CD4-positive, alpha-beta T cell treated with Interleukin-4 for 4 hours (primary cell): ENCODE measurements at places on chromosomes 3 and 15.

GRCh38 chr15:88204584-88204983 is 52.0 kb downstream of the NTRK3 start:
- DNase-seq = no peak

DNA sequence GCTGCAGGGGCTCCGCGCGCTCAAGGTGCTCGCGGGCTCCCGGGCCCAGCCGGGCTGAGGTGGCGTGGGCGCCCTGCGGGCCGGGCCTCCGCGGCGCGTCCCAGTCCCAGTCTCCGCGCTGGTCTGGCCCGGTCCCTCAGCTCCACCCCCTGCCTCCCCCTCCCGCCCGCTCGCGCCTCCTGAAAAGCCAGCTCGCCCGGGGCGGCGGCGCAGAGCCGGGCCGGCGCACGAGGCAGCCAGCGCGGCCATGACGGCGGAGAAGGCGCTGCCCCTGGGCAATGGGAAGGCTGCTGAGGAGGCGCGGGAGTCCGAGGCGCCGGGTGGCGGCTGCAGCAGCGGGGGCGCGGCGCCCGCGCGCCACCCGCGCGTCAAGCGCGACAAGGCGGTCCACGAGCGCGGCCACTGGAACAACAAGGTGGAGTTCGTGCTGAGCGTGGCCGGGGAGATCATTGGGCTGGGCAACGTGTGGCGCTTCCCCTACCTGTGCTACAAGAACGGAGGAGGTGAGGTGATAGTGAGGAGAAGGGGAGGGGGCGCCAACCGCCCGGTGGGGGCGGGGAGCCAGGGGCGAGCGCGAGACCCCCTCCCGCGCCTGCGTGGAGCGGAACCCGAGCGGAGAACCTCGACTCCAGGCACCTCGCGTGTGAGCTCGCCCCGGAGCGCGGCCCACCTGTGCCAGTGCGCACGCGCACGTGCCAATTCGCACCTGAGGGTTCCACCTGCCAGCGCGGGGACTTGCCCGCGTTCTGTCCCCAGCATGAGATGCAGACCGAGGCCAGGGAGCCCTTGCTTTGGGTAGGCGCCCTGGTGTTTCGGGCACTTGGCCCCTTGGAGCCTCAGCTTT is at the start of gene SLC6A11:
TSS of gene SLC6A11 (plus strand) at position 210 of the 844 bp plus-strand sequence. CDS start at position 248, 38 bp downstream.
- no peak for DNase-seq

- no peak for DNase-seq
These were observed 313.4 kb upstream of the SATB1 start for GRCh38 chr3:18738393-18739098.

GRCh38 chr15:65083262-65083701 is 6.7 kb downstream of the KBTBD13 start:
- no peak for DNase-seq

GRCh38 chr15:35308802-35309201 is 223.7 kb upstream of the NANOGP8 start:
- DNase-seq = no peak

DNA sequence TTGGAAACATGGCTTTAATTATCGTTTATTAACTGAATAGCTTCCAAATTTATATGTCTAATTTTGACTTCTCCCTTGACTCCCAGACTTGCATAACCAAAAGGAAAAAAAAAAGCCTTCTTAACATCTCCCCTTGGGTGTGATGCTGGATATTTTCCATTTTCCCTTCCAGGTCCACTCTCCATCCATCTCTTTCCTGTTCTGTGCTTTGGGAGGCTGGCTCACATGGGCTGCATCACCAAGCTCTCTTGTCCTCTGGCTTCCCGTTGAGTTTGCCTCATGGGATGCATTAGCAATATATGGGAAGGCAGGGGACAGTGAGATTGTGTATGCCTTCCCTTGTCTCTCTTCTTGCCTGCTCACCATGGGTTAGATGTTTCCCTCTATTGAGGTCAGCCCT is 77.8 kb upstream of the FAM98B start:
- no peak for DNase-seq

- DNase-seq = no peak
These were observed 65.0 kb downstream of the CCNL1 start for GRCh38 chr3:157094751-157095480.

GRCh38 chr15:101391981-101392640 is 97.1 kb upstream of the SNRPA1 start:
- DNase-seq = no peak

- no peak for DNase-seq
These were observed 60.2 kb downstream of the ABTB1 start for GRCh38 chr3:127732879-127733350.

DNA sequence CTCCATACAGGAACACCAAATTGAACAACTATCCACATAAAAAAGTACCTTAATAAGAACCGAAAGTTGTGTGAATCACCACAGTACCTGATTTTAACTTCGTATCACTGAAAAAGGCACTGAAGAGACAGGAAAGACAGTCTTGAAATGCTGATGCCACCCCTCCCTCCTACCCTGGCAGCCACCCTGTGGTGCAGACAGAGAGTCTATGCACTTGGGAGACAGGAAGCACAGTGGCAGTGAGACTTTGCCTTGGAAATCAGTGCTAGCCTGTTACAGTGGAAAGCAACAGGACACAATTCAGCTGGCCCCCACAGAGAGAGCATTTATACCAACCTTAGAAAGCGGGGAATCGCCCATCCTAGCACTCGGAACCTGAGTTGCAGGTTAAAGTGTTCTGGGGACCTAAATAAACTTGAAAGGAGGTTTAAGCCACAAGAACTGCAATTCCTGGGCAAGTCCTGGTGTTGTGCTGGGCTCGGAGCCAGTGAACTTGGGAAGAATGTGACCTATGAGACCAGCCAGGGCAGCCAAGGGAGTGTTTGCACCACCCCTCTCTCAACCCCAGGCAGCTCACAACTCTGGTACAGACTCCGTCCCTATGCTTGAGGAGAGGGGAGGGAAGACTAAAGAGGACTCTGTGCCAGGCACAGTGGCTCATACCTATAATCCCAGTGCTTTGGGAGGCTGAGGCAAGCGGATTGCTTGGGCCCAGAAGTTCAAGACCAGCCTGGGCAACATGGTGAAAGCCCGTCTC is 240.1 kb downstream of the ISL2 start:
- DNase-seq = no peak

DNA sequence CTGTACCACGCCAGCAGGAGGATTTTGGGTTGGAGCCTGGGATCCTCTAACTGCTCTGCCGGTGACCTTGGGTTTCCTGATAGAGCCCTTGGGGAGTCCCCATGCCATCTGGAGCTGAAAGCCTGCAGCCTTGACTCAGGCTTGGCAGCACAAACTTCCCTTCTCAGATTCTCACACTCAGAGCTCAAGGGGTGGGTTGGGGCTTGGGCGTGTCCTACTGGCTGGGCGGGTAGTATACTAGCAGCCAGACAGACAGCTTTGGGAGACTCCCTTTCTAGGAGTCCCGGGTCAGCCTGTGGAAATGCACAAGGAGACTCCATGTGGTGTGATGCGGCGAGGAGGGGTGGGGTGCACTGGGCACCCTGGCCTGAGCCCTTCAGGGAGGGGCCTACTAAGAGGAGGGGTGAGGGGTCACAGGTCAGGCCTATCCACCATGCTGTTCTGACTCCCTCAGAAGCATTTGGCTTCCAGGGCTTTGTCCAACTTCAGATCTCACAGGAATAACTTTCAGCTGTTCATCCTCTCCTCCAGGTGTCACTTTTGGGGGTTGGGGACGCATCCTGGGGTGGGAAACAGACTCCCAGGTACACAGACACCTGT is 21.6 kb upstream of the PLXNA1 start:
- no peak for DNase-seq

- DNase-seq = no peak
These were observed 39.5 kb upstream of the NSMCE3 start for GRCh38 chr15:29309139-29309538.

- no peak for DNase-seq
These were observed 43.4 kb downstream of the FAM174B start for GRCh38 chr15:92611995-92612745.

DNA sequence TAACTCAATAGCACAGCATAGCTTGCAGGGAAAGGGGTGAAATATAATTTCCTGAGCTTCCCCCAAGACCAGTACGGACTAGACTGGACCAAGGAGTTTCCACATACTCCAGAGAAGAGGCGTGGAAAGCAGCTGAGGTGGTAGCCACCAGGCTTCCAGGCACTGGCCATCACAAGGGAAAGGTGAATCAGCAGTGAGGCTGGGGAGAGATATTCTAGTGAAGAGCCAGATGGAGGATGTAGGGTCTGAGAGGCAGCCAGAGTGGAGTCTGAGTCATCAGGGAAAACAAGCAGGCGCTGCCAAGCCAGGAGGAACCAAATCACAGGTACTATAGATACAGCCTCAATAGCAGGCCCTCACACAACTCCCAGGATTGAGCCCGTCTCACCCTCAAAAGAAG is 9.6 kb upstream of the RASA2 start:
- no peak for DNase-seq

- no peak for DNase-seq
These were observed 51.1 kb upstream of the POMGNT2 start for GRCh38 chr3:43156812-43157455.

DNA sequence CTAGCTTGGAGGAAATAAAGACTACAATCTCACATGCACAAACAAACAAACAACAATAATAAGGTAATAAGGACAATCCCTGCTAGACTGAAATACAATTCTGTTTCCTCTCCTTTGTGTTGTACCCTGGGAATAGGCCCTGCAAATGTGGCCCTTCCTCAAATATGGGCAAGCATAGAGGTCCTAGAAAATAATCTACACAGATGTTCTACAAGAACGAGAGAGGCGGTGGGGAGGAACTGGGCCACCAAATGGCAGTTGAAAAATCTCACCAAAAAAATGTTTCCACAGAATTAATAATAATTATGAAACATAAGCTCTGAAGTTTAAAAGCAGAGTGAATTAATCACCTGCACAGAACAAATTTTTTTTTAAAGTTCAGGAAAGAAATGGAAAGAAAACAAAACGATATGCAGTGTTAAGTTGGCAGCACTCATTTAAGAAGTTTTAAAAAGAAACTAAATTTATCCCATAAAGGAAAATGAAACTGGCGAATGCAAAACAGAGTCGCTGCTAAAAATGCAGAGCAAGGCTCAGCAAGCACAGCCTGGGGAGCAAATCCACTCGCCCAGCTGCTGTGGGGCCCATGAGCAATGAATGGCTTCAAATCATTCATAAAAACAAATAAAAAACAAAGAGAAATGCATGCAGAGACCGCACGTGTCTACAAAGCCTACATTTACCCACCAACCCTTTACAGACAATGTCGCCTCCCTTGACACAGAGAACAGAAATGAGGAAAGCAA is 475.4 kb downstream of the OCA2 start:
- no peak for DNase-seq

DNA sequence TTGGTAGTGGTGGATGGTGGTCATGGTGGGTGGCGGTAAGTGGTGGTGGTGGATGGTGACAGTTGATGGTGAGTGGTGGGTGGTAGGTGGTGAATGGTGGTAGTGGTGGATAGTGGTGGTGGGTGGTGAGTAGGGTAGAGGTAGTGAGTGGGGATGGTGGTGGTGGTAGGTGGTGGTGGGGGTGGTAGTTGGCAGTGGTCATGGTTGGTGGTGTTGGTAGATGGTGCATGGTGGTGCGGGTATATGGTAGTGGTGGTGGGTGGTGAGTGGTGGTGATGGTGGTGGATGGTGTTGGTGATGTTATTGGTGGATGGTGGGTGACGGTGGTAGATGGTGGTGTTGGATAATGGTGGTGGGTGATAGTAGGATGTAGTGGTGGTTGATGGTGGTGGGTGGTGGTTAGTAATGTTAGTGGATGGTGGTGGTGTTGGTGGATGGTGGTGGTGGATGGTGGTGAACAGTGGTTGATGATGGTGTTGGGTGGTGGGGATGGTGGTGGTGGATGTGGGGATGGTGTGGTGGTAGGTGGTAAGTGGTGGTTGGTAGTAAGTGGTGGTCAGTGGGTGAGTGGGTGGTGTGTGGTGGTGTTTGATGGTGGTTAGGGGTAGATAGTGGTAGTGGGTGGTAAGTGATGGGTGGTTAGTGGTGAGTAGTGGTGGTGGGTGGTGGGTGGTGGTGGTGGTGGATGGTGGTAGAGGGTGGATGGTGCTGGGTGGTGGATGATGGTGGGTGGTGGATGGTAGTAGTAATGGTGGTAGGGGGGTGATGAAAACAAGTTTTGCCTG is 16.7 kb upstream of the RIOX2 start:
- no peak for DNase-seq

DNA sequence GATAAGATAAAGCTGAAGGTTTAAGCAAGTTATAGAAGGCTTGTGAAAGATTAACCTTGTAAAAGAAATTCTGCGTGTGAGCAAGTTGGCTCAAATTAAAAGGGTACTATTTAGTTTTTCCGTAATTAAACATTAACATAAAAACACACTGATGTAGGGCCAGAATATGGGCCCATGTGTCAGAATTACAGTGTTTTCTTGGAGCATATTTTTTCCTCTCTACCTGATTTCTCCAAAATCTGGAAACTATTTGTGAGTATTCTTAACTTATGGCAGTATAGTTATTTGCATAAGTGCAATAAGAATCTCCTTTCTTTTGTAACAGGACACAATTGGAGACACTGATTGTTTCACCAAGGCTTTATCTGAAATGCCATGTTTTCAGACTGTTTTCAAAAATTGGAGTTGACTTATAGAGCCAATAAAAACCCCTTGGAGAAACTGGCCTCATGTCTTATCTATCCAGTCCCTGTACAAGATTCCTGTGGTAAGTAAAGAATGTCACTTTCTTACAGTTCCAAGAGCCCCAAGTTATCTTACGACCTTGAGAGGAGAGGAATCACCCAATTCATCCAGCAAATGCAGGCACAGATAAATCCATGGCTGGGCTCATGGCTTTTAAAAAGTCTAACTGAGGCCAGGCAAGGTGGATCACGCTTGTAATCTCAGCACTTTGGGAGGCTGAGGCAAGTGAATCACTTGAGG is 47.8 kb upstream of the P2RY1 start:
- no peak for DNase-seq

DNA sequence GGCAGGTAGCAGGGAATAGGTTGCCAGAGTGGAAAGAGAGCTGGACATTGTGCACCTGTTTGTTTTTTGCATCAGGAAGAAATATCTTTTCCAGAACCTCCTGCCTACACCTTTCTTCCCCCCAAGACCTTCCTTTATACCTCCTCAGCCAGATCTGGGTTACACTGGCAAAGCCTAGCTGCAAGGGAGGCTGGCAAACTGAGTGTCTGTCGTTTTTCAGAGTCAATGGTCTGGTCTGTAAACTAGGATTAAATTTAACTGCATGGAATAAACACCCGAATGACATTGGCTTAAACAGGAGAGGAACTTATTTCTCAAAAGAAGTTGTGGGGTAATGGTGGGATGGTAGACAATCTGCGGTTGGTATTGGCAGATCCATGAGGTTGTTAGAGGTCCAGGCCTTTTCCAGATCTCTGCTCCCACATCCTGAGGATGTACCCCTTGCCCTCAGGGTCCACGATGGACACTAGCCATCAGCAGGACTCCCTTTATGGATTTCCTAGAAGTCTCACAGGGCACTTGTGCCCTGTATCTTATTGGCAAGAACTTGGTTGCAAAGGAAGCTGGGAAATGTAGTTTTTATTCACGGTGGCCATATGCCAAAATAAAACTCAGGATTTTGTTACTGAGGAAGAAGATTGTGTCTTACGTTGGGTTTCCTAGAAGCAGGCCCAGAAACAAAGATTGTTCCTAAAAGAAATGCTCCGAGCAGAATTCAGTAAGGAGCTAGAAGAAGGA is 3.2 kb upstream of the RARRES1 start:
- no peak for DNase-seq

DNA sequence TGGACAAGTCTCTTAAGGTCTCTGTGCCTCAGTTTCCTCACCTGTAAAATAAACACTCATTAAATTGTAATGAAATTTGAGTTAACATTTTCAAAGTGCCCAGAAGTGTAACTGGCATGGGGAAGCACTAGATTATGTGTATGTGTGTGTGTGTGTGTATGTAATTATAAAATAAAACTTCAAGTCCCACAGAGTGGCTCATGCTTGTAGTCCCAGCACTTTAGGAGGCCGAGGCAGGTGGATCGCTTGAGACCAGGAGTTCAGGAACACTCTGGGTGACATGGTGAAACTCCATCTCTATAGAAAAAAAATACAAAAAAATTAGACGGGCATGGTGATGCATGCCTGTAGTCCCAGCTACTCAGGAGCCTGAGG is 403.4 kb downstream of the IL5RA start:
- no peak for DNase-seq
